ENCODE measurements at places on chromosomes 3 and 15.
A peak's percentile ranks its signal among the peaks of the same experiment; 100 is the strongest.

GRCh38 chr3:143208976-143209714 is 89.6 kb downstream of the CHST2 start:
- DNase-seq: no peak

DNA sequence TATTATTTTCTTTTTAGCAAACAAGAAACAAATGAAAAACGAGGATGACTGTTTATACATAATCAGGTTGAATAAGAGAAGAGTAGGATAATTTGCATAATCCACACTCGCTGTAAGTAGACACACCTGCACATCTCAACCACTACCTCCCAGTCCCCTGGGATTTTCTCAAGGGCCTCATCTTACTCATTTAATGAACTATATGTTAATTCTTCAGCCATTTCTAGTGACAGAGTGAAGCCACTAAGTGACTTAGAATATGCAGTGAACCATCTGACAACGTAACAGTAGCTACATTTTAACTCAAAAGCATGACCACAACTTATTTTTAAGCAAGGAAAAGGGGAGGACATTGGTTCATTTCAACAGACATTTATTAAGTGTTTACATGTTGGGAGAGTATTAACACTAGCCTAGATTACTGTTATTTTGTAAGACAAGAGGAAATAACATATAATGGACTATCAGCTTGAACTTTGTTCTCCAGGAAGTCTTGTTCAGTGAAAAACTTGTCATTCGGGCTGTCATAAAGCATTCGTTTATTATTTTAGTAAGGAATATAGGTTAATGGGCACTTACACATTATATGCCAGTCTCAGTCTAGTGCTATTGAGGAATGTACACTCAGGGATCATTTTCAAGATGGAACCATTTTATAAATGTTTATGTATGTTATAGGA is 173.0 kb upstream of the ROBO2 start:
- no peak for DNase-seq

DNA sequence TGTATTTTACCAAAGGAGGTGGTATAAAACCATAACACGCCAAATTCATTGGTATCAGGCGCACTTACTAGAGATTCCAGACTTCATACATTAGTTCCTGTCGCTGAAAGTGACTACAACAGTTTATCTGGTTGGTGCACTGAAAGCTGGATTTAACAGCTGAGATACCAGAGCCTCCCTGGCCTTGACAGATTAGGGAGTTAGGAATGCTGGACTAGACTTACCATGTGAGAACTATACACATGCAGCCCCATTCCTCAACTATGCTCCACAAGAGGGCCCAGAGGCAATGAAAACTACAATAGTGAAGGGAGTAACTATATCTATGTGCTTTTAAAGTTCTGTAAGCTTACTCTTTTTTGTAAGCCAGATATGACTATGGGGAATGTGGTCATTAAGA is 174.4 kb downstream of the STAG1 start:
- DNase-seq: no peak

DNA sequence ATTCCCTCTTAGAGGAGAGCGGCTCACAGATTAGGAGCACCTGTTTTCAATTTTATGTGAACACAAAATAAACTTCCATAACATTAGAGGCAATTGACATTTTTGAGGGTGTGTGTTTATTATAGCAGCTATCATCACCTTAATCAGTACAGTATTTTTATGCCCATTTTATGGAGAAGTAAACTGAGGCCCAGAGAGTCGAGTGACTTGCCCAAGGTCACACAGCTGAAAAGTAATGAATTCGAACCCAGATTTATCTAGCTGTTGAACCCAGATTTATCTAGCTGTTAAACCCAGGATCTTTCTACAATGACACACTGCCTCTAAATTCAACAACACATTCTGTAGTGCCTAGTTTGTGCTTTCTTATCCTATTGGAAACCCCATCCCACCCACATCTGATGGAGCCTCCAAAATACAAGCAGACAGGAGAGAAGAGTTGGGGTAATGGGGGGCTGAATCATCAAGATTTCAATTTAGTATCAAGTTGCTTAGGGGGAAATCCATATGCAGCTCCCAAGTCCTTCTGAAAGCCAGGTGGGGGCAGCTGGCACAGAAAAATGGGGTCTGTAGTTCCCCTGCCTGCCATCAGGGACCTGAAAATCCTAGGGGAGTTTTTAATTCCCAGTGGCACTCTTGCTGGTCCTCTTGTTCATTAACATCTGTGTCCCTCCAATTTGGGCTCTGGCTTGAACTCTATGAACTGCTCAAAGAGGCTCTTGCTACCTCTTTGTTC is 50.4 kb upstream of the TRA2B start:
- DNase-seq: no peak

- no peak for DNase-seq
These were observed 9.5 kb downstream of the SMAD3 start for GRCh38 chr15:67074886-67075229.

DNA sequence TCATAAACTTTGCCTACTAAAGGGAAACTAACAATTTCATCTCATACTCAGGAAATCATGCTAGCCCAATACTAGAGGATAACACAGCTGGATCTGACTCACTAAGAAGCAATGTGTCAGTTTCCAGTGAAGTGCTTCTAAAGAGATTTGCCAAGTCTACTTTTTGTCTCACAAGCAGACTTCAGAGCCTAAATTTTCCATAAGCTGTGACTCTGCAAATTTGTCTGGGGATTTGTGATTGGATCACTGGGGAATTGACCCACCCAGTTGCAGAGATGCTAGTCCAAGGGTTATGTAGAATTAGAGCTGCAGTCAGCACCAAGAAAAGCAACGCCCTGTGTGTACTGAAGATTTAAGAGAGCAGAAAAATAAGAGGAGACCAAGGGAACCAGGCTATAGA is 647.1 kb downstream of the NTRK3 start:
- no peak for DNase-seq

GRCh38 chr3:29721789-29722188 is 440.9 kb downstream of the RBMS3 start:
- no peak for DNase-seq

GRCh38 chr15:56699743-56700142 is 33.6 kb downstream of the ZNF280D start:
- DNase-seq: peak; percentile 9

GRCh38 chr15:79025201-79025600 is 65.4 kb downstream of the RASGRF1 start:
- DNase-seq: peak; percentile 43

- DNase-seq: no peak
These were observed 48.3 kb upstream of the B3GALNT1 start for GRCh38 chr3:161153480-161153879.
